H1 (cell line): ENCODE measurements at places on chromosomes 3 and 15.

- DNase-seq, result no peak
- no peak overlapping the region for H3K27ac ChIP-seq
- H3K36me3 ChIP-seq, result no peaks in the 10 kb centered on the region
- H3K27me3 ChIP-seq, result no peaks in the 10 kb centered on the region
These were observed 293.5 kb upstream of the SOX2 start for GRCh38 chr3:181418233-181418632.

DNA sequence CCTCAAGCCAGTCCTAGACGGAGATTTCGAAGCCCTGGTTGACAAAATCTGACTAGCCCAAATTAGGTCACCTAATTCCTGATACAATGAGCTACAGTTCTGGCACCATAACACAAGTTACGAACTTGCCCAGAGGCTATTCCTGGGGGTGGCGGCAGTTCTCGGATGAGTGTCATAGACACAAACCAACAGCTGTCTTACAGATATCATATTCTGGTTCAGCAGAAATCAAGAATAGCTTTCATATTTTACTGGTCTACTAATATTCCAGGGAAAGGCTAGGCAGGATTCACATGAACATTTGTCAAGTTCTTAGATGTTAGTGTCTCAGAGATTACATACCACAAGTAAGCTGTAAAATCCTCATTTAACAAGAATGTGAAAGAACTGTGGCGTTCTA, 8.8 kb downstream of the ANAPC13 start:
- no peak overlapping the region for H3K27ac ChIP-seq
- H3K27me3 ChIP-seq, result no peaks in the 10 kb centered on the region
- no peak for DNase-seq
- H3K4me1 ChIP-seq, result no peaks in the 10 kb centered on the region

GRCh38 chr3:139472380-139473010, 3.8 kb downstream of the RBP2 start:
- H3K4me3 ChIP-seq, result no peak overlapping the region
- no peaks in the 10 kb centered on the region for H3K27me3 ChIP-seq
- DNase-seq, result no peak
- H3K4me1 ChIP-seq, result no peaks in the 10 kb centered on the region
- H3K36me3 ChIP-seq, result no peaks in the 10 kb centered on the region

GRCh38 chr15:92625251-92625980, 30.2 kb downstream of the FAM174B start:
- H3K4me1 ChIP-seq, result peaks cover 3% of the 10 kb centered on the region
- no peak overlapping the region for H3K27ac ChIP-seq
- no peaks in the 10 kb centered on the region for H3K27me3 ChIP-seq
- DNase-seq, result no peak

DNA sequence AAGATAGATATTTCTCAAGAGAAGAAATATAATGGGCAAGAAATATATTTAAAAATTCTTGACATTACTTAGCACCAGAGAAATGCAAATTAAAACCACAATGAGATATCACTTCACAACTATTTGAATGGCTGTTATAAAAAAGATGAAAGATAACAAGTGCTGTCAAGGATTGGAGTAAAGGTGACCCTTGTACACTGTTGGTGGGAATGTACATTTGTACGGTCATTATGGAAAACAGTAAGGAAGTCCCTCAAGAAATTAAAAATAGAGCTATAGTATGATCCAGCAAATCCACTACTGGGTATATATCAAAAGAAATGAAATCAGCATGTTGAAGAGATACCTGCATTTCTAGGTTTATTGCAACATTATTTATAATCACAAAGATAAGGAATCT, 326.4 kb downstream of the GBE1 start:
- no peaks in the 10 kb centered on the region for H3K4me1 ChIP-seq
- no peak for DNase-seq
- H3K27ac ChIP-seq, result no peak overlapping the region
- no peaks in the 10 kb centered on the region for H3K36me3 ChIP-seq

- no peaks in the 10 kb centered on the region for H3K4me1 ChIP-seq
- no peaks in the 10 kb centered on the region for H3K36me3 ChIP-seq
- no peak for DNase-seq
- no peak overlapping the region for H3K4me3 ChIP-seq
- no peak overlapping the region for H3K27ac ChIP-seq
These were observed 91.3 kb upstream of the SLC25A36 start for GRCh38 chr3:140850210-140850955.

GRCh38 chr15:63450884-63451225, 53.5 kb upstream of the USP3 start:
- no peak overlapping the region for H3K27ac ChIP-seq
- no peak overlapping the region for H3K4me3 ChIP-seq
- DNase-seq, result no peak
- H3K27me3 ChIP-seq, result no peaks in the 10 kb centered on the region
- H3K4me1 ChIP-seq, result peaks cover 8% of the 10 kb centered on the region
- H3K36me3 ChIP-seq, result no peaks in the 10 kb centered on the region

DNA sequence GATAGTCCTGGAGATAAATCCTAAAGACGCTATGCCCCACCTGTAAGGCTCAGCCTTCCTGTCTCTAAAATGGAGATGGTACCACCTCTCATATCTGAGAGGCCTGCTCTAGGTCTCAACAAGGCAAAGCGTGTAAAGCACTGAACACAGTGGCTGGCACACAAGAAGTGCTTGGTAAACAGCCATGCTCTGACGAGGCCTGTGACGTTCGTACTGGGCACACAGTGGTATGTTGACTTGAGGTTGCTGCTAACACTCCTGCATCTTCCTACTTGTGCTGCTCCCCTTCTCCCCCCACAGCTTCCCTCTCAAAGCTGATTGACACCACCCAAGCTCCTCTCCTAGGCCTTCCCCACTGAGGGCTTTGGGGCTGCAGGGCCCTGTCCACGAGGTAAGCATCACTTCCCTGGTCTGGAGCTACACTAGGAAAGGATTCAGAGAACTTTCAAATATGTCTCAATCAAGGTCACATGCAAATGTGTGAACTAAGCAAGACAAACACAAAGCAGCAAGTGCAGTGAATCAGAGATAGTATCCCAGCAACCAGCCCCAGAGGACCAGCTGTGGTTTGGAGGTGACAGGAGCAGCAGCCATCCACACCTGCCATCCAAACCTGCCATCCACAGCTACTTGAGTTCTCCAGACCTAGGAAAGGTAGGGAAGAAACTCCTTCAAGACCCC, 177.5 kb downstream of the STT3B start:
- H3K4me1 ChIP-seq, result no peaks in the 10 kb centered on the region
- H3K36me3 ChIP-seq, result no peaks in the 10 kb centered on the region
- no peaks in the 10 kb centered on the region for H3K27me3 ChIP-seq

DNA sequence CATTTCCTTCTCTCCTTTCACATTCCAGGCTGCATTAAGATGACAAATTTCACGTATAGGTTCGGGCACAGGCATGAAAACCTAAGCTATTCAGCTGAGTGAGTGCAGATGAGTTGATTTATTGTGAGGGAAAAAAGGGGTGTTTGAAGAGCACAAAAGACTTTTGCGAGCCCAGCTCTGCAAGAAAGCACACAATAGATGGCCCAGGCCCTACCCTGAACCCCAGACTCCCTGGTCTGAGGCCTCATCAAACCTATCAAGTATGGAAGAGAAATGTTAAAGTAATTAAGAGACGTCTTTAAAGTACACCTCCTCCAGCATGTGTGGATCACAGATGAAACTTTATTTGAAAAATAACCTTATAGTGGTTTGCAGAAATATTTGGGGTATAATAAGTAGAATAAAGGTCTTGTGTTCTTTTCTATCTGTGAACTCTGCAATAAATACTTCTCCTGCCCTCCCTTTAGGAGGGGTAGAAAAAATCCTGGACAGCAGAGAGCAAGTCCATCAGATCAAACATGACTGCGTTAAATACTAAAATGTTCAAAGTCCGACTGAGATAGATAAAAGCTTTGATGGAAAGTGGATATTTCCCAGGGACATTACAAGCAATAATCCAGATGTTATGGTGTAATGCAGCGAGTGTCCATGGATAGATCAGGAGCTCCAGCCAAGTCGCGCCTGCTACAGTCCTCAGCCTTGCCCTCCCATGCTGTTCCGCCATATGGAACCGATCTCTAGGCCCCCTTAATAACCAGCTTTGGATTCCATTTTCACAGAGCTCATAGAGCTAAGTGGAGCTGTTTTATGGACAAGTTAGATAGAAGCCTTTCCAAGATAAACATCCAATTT, 121.5 kb downstream of the MCTP2 start:
- no peak overlapping the region for H3K27ac ChIP-seq
- no peaks in the 10 kb centered on the region for H3K27me3 ChIP-seq
- no peaks in the 10 kb centered on the region for H3K36me3 ChIP-seq
- no peak for DNase-seq
- H3K4me3 ChIP-seq, result no peak overlapping the region

DNA sequence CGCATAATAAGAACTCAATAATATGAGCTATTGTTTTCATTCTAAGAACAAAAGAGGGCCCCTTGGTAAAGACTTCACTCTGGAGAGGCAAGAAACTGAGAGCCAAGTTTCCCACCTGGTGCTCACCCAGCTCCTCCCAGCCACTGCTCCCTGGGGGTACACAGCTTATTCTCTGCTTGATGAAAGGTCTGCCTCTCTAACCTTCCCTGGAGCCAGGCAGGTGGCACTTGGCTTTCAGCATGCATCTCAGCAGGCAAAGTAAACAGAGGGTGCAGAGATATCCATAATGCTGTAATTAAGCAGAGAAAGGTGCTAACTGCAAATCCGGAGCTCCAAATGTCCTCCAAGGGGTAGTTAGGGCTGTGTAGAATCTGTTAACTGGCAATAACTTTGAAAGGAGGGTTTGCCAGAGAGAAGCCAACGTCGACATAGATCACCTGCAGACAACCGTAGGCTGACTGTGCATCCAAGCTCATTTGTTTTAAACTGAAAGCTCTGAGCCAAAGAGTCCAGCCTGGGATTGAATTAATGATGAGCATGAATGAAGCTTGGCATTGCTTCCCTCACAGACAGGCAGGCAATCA, 159.6 kb upstream of the PROK2 start:
- no peak for DNase-seq
- H3K4me1 ChIP-seq, result no peaks in the 10 kb centered on the region
- H3K36me3 ChIP-seq, result no peaks in the 10 kb centered on the region
- peaks cover 1% of the 10 kb centered on the region for H3K27me3 ChIP-seq

DNA sequence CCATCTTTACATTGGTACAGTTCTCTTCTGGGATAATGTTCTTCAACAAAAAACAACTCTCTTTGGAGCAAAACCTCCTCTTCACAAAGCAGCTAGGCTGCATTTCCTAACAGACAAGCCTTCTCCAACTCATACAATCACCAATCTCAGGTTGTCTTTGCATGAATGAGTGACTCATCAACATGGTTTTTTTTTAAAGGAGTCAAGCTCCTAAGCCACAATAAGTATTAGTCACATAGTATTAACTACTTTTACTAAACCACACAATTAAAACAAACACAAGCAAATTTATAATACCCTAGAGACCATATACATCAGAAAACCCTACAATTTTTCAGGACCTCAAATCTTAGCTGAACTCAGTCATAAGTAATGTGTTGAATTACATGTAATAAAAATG, 137.4 kb downstream of the TBC1D5 start:
- no peak overlapping the region for H3K27ac ChIP-seq
- H3K27me3 ChIP-seq, result no peaks in the 10 kb centered on the region
- no peaks in the 10 kb centered on the region for H3K4me1 ChIP-seq

- no peak overlapping the region for H3K27ac ChIP-seq
- H3K27me3 ChIP-seq, result no peaks in the 10 kb centered on the region
- H3K36me3 ChIP-seq, result no peaks in the 10 kb centered on the region
- no peak for DNase-seq
- no peak overlapping the region for H3K4me3 ChIP-seq
These were observed 64.7 kb downstream of the ISL2 start for GRCh38 chr15:76401285-76401684.
